Activated CD4-positive, alpha-beta T cell treated with anti-CD3 and anti-CD28 coated beads for 48 hours (primary cell): ENCODE measurements at places on chromosomes 7 and 10.
A peak's percentile ranks its signal among the peaks of the same experiment; 100 is the strongest.

DNA sequence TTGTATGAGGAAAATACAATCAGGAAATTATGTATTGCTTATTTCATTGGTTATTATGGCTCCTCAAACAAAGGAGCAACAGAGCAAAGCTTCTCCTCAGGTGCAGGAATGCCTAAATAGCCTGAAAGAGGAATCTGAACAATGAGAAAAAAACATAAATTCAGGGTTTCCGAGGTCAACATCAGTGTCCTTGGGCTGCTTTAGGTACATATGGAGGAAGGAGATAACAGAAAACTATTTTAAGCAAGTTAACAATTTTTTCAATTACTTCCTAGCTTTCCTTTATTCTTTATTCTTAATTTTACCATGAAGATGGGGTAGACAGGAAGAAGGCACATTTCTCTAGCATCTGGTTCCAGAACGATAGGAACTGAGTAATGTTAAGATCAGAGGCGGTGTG, 14.0 kb downstream of the SLC16A9 start:
- DNase-seq: no peak

DNA sequence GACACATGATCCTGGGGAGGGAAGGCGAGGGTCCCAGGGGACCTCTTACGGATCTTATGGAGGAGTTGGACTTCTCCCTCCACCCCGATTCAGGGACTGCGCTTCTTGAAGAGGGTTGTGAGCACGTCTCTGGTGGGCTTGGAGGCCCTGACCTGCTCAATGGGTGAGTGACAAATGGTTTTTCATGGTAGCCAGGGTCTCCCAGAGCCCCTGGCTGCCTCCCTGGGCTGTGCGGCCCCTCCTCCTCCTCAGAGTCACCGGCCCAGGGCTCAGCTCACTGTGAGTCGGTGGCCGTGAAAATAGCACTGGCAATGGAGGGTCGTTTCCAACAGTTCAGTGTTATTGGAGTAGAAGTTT, 26.6 kb downstream of the INPP5A start:
- DNase-seq: no peak

DNA sequence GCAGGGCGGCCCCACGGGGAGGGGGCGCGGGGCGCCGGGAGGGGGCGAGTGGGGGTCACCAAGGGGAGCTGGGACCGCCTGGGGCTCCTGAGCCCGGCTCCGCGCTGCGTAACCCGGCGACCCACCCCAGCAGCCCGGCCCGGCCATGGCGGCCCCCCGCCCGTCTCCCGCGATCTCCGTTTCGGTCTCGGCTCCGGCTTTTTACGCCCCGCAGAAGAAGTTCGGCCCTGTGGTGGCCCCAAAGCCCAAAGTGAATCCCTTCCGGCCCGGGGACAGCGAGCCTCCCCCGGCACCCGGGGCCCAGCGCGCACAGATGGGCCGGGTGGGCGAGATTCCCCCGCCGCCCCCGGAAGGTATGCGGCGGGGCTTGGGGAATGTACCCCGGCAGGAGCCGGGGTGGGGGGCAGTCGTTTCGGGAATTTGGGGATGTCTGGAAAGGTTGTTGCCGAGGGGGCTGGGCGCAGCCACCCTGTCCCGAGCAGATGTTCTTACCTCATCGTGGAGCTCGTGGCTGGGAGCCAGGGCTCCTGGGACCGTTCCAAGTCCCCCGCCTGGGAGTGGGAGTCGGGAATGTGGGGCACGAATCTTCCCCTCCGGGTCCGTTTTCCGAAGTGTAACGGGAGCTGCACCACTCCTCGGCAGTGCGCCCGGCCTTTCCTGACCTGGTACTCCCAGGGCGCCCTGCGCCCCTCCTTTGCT, 431 bp downstream of the ZYX start:
- peak; percentile 32 for DNase-seq

DNA sequence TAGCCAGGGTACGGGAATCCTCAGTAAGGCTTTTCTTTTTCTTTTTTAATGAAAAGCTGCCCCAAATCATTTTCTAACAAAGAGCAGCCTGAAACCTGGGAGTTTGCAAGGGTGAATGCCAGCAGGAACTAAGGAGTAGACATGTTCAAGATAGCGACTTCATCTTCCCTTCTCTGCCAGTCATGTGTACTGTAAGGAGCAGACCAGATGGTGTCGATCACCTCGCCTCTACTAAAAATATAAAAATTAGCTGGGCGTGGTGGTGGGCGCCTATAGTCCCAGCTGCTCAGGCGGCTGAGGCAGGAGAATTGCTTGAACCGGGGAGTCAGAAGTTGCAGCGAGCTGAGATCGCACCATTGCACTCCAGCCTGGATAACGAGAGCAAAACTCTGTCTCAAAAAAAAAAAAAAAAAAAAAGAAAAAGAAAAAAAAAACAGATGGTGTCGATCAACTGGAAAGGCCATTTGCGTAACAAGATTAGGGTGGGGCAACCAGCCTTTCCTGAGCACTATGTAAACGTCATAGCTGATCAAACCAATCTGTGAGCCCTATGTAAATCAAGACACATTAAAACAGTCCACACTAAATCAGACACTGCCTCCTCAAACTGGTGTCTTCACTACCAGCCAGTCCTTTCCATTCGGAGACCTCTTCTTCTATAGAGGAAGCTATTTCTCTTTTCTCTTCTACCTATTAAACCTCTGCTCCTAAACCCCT, 33.8 kb downstream of the NOLC1 start:
- no peak for DNase-seq

- DNase-seq: no peak
These were observed 742.0 kb upstream of the IGFBP3 start for GRCh38 chr7:46663025-46663424.

DNA sequence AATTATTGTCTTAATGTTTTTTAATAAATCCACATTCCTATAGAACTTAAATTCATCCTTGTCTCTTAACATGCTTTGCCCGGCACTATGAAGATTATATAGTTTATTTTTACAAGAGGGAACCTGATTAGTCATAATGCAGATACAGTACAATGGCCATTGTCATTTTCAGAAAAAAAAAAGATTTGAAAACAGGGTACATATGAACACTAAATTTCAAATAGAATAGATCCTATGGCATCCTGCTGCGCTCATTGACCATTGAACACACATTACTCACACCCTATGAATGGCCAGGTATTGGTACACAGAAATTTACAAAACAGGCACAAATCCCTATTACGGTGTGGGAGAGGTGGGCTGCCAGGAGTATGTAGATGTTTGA, 2.0 kb upstream of the KLF6 start:
- DNase-seq: no peak

GRCh38 chr10:43074409-43074808, 2.5 kb upstream of the RET start:
- DNase-seq: no peak

DNA sequence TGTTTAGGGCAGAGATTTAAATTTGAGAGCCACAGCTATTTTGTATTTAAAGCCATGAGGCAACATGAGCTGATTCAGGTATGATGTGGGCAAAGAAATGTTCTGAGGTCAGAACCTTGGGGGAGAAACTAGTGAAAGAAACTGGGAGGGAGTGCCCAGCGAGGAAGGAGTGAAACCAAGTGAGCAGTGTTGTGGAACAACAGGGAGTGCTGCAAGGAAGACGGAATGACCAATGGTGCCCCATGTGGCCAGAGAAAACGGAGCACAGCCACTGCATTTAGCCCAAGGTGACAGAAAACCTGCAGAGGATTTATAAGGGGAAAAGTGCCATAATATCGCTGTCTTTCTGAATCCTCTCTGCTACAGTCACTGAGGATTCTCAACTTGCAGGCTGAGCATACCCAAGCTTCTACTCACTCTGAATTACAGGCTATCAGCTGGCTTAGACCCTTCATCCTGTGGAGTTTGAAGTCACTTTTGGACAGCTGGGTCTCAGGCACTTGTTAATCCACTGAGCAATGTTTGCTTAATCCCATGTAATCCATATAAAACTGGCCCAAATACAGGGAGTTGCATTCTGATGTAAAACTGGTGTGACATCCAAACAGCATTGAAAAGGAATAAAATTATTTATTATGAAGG, 777.3 kb downstream of the CCSER2 start:
- no peak for DNase-seq

DNA sequence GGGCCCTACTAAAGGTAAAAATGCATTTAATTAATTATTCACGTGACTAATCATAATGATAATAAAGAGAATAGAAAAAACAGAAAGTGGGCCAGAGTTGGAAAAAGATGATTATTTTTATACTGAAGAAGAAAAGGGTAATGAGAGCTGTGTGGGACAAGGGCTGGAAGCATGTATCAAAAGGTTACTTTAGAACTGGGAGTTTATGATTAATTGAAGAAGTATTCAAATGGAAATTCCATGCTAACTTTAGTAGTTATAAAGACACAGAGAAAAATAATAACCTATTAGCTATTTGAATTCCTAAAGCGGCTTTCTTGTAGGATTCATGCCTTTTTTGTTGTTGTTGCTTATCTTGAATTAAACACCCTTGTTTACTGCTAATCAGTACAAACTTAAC, 49.9 kb downstream of the MKX start:
- no peak for DNase-seq
